Stimulated activated CD8-positive, alpha-beta memory T cell treated with anti-CD3 and anti-CD28 coated beads, Interleukin-7, amount 100 ng/mL, for 4 hours (primary cell): ENCODE measurements at places on chromosomes 5 and 9.

GRCh38 chr5:172941067-172941516 is 18.1 kb upstream of the RPL26L1 start:
- no peak for DNase-seq

DNA sequence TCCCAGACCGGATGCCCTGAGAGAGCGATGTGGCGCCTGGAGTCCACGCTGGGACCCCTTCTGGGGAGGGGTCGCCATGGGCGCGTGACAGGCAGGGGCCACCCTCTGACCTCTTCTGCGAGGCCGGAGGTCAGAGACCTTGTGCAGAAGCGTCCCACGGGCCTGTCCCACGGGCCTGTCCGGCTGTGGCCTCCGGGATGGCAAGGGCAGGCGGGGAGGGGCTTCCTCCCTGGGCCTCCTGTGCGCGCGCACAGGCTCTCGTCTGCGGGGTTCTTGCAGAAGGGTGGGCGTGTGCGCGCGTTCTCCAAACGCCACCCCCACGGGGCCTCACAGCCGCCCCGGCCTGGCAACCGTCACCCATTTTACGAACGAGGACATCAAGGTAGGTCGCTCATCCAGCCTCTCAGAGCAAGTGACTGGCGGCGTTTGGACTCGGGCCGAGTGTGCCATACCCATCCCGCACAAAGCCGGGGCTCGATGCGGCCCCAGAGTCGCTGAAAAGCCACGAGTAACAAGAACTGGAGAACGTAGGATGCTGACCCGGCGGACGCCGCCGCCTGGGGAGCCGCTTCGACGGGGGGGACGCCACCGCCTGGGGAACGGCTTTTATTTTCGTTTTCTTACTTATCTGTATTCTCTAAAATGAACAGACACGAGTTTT is 897 bp downstream of the AHRR start:
- no peak for DNase-seq

DNA sequence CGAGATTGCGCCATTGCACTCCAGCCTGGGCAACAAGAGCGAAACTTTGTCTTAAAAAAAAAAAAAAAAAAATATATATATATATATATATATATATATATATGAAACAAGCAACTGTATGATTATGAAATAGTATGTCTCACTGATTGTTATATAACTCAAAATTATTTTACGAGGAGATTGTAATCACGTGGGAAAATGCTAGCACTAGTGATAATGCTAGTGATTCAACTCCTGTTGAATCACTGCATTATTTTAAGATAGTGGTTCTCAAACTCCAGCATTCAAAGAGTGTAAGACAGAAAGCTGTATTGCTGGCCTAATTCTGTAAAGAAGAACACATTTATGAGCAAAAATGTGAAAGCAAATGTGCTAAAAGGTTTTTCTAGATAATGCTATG is 12.4 kb upstream of the PTPN3 start:
- no peak for DNase-seq

DNA sequence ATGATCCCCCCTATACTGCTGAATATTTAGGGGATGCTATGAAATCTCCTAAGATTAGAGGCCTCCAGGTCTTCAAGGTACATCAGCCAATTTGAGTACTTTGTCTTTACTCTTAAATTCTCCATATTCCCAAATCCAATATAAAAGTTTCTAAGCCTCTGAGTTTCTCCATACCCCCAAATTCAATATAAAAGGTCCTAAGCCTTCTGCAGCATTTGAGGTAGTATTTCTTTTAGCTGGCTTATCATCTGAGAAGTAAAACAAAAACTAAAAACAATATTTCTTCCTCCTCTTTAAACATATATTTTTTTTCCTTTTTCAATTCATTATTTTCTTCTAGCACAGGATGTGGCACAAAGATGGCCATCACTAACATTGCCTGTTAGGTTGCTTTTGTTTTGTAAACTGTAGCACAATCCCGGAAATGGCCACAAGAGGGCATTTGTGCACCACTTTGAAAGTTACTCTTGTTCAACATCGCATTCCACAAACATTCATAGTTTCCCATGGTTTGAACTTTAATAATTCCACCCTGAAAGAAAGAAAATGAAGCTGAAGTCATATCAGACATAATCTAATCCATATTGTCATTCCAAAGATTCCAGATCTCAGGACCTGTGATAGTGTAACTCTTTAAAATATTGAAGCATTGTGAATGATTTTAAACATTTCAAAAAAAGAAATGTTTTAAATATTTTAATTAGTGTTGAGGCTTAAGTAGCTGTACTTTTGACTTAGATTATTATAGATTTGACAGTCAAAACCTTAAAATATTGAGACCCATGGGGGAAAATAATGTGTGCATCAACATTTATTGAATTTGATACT is 21.0 kb upstream of the SCGB3A2 start:
- DNase-seq: peak; percentile 9

DNA sequence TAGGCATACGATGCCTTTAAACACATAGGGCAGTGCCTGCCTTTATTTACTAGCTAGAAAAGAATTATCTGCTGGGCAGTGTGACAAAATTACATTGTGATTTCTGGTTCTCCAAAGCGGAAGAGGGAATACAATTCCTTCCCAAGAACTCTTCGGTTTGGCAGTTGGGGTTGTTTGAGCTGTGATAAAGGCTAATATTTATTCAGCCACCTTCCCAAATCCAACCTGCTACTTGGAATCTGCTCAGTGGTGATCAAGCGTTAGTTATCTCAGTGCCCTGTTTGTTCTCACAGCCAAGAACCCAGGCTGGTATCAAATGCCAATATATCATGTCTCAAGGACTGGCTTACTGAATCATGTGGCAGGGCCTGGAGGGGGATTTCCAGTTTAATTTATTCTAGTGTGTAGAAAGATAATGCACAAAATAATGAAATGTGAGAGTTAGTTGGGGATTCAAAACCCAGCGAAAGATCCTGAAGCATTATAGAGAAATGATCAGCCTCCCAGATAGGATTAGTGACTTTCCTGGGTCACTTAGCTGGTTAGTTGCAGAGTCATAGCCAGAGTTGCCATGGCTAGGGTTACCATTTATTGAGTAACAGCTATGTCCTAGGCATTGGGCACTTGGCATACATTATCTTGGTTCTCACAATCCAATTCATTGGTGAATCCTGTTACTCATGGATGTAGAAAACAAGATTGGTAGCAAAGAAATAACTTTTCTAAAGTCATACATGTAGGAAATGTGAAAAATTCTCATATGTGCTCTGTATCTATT is 457.0 kb upstream of the KLF4 start:
- no peak for DNase-seq

GRCh38 chr9:78613006-78613405 is 316.1 kb downstream of the PSAT1 start:
- no peak for DNase-seq

DNA sequence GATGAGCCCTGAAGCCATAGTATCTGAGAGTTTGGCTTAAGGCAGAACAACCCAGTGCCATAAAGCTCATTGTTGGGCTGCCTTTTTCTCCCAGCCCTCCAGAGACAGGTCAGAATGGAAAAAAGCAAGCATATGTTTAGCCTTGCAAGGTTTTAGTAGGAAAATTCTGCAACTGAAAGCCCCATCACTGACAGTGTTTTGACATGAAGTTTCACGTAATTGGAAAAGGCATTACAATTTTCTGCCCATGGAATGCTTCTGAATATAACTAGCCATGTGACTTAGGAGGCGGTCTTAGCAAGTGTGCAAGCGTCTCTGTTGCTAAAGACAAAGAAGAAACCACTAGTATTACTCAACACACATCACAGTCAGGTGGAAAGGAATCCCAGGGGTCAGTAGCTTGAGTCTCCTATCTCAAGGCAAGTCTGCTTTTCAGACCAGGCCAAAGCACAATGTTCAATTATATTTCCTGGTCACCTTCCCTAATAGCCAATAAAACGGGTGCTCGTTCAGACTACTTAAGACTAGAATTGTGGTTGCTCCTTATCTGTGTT is 117.6 kb downstream of the CARTPT start:
- no peak for DNase-seq

DNA sequence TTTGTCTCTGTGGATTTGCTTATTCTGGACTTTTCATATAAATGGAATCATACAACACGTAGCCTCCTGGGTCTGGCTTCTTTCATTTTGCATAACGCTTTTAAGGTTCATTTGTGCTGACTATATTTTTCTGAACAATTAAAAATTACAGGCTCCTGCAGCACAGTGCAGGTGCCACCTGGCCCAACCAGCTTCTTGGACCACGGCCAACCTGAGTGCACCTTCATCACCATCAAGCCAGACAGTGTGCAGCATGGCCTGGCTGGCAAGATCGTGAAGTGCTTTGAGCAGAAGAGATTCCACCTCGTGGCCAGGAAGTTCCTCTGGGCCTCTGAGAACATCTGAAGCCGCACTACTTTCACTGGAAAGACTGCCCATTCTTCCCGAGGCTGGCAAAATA is 53.5 kb upstream of the COL15A1 start:
- no peak for DNase-seq
